ENCODE measurements at places on chromosomes 3 and 15.

DNA sequence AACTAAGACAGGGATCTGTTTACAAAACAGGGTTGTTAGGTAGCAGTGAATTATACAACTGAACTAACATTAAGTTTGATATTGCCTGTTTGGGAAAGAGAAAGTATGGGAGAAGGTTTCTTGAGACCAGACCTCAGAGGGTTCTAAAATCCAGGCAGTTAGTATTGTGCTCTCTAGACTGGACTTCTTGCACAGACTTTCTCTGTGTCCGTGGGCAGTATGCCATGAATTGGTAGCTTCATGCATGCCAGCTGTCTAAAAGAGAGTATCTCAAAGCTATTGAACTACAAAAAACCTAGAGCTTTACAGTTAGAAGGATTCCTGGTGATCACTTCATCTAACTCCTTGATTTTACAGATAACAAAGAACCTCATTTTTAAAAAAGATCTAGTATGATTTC lies 12.5 kb downstream of the SAMD7 start:
- no peak for DNase-seq

DNA sequence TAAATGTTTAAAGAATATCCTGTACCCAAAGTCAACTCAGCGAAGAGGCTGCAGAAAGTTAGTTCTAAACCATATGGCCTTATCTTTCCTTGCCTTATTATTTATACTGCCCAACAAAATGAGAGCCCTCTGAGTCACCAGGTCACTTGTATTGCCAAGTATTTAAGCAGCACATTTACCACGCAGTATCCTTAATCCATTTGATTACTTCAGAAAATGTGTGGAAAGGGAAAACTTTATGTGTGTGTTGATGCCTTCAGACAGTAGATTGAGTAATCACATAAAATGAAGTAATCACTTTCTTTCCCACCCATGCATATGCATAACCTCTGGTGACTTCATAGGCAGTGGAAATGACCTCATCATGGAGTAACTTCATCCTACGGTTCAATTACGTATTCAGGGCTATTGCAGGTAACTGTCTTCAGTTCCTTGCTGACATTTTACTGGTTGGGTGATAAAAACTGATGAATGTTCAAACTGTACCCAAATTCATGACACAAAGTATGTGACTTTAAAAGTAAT lies 7.5 kb upstream of the CADPS start:
- DNase-seq, result no peak

DNA sequence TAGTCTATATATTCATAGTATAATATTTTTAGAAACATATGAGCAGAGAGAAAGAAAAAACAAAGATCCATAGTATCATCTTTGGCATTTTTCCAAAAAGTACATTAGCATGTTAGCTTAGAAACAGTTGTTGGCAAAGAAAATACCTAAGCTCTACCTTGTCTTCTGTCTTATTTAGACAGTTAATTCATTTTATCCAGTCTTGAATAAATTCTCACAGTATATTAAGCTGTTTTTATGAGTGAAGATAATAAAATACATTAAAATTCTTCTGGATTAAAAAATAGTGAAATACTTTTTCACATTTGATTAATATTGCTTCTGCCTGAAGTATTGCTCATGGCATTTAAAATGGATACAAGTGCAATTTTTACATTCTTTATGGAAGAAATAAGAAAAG lies 145.2 kb downstream of the ZIC1 start:
- no peak for DNase-seq

GRCh38 chr3:70855149-70855548 lies 542.7 kb upstream of the MDFIC2 start:
- DNase-seq, result no peak

GRCh38 chr3:168895419-168895818 lies 768.1 kb downstream of the MECOM start:
- DNase-seq, result no peak

DNA sequence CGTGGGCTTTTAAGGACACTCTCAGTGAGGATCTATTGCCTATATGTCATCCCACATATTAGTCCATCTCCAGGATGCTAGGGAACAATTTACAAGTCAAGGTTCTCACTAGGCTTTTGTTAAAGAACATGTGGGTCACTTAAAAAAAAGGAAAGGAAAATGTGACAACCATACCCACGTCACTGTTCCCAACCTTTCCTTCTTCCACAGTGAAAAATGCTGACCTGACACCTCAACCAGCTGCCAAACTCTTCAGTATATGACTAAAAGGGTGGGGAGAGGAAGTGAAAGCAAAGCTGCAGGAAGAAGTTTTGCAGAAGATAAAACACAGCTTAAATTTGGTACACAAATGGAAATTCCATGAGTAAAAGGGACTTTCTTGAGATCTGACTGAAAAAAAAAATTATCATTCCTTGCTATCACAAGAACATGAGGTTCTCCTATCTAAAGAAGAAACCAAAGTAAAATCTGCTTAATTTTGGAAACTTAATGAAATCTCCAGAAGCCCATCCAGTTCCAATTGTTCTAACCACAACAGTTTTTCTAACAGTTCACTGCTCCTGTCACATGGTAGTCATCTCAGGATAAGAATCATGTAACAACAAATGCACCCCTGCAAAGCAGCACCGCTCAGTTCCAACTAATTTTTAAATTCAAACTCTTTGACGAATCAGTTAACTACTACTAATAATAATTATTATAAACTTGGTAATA lies 117.0 kb upstream of the TSPAN3 start:
- peak; percentile 37 for DNase-seq

DNA sequence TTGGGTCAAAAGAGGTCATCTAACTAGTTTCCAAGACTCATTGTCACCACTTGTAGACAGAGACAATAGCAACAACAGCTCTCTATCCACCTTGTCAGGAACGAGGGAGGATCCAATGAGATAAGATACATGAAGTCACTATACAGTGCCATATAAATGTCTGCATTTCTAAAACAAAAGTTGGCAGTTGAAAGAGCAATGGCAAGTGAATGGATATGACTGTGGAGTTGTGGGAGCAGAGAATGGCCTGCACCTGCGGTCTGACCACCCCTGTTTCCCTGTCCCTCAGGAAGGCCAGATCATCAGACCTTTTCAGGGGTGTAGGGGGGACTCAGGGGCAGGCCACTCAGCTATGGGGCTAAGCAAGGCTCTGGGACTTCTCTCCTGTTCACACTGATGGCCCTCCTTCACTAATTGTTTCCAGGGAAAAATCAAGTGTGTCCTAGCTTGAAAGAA lies 40.7 kb upstream of the PSMD6 start:
- no peak for DNase-seq

GRCh38 chr15:35362195-35362829 lies 183.7 kb downstream of the DPH6 start:
- DNase-seq, result no peak

Data from right hindlimb (tissue), 1 donor.